ENCODE measurements at places on chromosomes 3 and 15.

GRCh38 chr3:152076148-152076547 is 192.6 kb upstream of the MBNL1 start:
- peak; percentile 28 for DNase-seq

DNA sequence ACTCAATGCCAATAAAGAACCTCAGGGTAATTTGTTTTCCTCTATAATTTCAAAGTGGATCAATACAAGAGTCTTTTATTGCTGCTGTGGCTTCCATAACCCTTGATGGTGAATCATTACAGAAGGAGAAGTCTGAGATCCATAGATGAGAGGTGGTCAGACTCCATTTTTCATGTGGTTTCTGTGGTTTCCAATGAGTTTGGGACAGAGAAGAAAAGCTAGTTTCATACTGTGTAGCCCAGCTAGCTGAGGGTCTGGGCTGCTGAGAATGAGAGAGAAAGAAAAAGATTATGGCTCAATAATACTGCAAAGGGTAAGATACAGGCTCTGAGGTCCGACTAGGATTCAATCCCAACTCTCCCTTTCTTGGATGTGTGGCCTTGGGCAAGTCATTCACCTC is 180.6 kb upstream of the LRRN1 start:
- no peak for DNase-seq

DNA sequence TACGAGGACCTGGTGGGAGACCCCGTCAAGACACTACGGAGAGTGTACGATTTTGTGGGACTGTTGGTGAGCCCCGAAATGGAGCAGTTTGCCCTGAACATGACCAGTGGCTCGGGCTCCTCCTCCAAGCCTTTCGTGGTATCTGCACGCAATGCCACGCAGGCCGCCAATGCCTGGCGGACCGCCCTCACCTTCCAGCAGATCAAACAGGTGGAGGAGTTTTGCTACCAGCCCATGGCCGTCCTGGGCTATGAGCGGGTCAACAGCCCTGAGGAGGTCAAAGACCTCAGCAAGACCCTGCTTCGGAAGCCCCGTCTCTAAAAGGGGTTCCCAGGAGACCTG is 2.5 kb downstream of the CHST2 start:
- no peak for DNase-seq

DNA sequence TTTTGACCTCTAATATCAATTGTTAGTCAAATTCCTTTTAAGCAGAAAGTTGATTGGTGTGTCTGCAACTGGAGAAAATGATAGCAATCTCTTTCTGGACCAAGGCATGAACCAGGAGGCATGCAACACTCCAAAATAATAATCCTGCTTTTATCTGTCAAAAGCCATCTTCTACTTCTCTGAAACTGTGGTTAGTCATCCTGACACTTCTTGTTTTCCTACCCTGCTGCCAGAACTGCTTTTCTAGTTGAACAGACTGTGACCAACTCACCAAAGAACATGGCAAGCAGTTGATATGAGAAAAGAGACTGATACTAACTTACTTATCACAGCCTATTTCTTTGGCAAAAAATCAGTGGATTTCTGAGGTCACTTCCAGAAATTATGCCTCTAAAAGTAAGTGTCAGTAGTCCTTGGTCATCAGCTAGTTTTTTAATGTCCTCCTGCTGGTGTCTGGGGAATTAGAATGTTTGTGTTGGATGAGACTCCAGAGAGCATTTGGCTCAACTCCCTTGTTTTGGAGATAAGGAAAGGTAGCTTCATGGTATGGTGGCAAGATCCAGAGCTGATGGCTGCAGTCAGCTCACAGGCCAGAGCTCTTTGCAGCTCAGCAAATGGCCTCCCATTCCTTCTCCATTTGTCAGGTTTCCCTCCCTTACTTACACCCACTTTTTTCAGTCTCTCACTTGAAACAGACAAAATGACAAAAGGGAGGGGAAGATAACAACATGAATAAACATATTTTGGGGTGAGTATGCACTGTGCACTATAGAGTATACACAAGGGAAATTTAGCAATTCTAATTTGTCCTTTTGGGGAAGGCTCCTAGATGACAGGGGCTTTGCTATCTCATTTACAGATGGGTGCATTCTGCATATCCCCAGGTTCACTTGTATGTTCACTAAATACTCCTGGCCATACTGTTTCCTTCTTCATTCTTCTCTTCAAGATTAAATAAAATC is 7.0 kb downstream of the CRYGS start:
- peak; percentile 35 for DNase-seq

DNA sequence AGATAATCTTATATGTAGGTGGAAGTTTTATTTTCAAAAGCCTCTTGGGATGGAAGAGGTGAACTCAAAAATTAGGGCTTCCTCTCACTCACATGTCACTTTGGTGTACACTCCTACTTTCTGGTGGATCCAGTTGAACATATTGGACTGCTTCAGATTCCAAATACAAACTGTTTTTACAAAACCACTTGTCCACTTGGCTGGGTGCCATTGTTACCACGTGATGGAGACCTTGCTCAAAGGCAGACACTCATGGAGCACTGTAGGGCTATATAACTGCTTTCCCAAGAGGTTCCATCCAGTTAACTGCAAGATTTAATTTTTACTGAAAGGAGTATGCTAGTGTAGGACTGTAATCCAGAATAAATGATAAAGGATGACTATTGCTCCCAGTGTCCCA is 307.0 kb downstream of the EPHA6 start:
- no peak for DNase-seq

- peak; percentile 60 for DNase-seq
Measured at GRCh38 chr3:129611812-129612533, 5.5 kb upstream of the PLXND1 start.

- no peak for DNase-seq
Measured at GRCh38 chr3:111911446-111911845, 52.4 kb downstream of the PHLDB2 start.

DNA sequence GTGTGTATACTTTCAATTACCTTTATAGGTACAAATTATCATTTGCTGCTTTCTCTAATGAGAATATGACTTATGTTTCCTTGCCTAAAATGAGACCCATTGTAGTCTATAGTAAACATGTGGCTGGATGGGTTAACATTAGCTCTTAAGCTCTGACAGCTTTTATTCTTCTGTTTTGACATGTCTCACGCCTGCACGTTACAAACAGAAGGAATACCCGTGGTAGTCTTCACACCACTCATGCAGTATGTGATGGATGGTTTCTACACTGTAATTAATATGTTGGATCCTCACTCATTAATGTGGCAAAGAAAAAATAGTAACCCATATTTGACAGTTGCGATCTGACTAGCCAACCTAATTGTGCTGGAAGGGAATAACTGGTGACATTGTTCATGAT is 133.4 kb upstream of the MITF start:
- no peak for DNase-seq

- DNase-seq: no peak
Measured at GRCh38 chr3:147812186-147812911, 403.2 kb downstream of the ZIC1 start.

DNA sequence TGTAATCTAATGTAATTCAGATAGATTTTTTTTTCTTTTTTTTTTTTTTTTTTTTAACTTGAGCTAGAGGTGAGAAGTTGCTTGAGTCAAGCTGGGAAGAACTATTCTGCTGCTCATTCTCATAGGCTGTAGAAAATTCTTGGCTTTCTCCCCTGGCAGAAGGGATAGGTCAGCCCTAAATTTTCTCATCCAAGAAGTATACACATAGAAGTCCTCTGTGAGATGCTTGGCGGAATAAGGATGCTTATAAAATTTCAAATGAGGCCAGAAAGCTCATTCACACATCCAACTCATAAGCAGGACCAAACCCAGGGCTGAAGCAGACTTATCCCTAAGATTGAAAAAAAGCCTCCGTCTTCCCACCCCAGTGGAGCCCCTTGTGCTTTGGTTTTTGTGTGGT is 572.5 kb downstream of the SQOR start:
- no peak for DNase-seq

DNA sequence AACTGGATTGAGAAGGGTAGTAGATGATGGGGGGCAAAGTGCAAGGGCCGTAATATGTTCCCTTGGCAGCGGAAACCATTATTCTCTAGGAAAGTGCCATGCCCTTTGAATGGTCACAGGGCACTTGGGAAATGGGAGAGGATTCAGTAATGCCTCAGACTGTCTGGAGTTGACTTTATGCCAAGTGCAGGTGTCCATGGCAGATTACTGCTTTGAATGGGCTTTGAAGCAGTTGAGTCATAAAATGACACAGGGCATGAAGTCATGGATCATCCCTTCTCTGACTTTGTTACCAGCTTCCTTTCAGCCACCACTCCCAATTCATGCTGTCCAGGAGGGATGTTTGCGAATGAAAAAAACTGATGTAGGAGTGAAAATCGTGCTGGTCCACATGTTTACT is 20.1 kb downstream of the AADACL2 start:
- no peak for DNase-seq

DNA sequence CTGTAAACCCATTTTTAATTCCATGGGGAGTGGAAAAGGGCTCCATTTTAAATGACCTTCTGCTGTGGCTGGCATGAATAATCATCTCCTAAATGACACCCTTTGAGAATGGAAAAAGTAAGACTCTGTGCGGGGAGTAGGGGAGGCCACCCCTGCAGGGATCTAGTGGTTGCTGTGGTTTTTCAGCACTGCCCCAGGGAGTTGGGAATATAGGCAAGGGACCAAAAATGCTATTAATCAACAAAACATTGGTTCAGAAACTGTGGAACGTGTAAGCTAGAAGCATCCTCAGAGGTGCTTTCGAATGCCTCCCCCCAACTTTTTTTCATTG is 30.1 kb upstream of the ADAMTS7 start:
- no peak for DNase-seq

GRCh38 chr15:100383302-100384107 is 41.7 kb upstream of the ADAMTS17 start:
- DNase-seq: no peak

- peak; percentile 82 for DNase-seq
Measured at GRCh38 chr3:17057321-17057720, 172.6 kb downstream of the PLCL2 start.

GRCh38 chr3:186653984-186654383 is 11.8 kb upstream of the HRG start:
- no peak for DNase-seq

GRCh38 chr15:38879909-38880471 is 315.4 kb upstream of the RASGRP1 start:
- DNase-seq: peak; percentile 35

GRCh38 chr3:126606001-126606400 is 47.3 kb upstream of the C3orf22 start:
- no peak for DNase-seq

GRCh38 chr3:144463911-144464310 is 492.3 kb downstream of the DIPK2A start:
- DNase-seq: no peak

GRCh38 chr3:16999871-17000270 is 115.1 kb downstream of the PLCL2 start:
- no peak for DNase-seq

DNA sequence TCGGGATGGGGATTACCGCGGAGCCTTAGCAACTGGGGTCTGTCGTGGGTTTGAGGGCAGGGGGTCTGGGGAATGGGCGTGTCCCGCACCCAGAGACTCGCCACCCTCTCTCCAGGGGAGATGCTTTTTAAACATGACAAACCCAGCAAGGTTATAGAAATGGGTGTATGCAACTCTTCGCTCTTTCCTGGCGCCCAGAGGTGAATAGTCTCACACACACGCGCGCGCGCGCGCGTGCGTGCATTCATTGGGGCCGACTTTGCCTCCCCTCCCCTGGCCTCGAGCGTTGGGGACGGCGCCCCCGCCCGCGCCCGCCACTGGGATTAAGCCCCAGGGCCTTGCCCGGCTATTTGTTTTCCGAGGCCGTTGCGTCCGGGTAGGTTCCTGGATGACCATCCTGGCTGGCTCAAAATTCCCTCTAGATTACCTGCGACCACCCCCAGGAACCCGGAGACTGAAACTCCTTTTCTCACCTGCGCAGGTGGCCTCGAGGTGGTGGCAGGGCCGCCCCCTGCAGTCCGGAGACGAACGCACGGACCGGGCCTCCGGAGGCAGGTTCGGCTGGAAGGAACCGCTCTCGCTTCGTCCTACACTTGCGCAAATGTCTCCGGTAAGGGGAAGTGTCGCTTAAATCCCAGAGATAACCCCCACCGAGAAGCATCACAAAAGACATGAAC is 777 bp downstream of the GPR160 start:
- no peak for DNase-seq

DNA sequence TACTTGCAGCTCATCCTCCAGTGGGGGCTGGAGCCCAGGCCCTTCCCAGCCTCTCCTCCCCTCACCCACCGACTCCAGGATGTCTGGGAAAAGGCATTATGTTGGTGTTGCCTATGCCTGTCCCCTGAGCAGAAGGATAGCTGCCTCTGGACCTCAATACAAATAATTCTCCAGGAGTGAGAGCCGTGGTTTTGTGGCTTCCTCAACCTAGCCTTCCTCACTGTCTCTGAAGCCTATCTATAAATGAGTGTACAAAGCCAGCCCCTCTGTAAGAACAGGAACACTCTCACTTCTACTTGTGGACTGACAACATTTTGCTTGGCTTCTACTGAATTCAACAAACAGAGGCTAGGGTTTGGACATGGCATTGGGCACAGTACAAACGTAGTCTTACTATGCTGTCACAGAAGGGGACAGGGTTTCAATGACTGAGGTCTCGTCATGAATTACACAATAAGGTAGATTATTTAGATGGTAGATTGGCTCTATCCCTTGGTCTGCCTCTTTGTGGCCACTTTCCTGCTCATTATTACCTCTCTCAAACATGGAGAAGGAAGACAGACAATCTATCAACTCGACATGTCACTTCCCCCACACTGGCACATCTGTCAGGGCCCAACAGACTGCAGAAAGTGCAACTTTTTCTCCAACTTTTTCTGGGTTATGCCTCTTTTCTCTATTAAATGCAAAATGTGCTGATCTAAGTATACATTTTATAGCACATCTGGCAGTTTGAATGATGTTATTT is 82.8 kb upstream of the MEX3B start:
- DNase-seq: no peak

DNA sequence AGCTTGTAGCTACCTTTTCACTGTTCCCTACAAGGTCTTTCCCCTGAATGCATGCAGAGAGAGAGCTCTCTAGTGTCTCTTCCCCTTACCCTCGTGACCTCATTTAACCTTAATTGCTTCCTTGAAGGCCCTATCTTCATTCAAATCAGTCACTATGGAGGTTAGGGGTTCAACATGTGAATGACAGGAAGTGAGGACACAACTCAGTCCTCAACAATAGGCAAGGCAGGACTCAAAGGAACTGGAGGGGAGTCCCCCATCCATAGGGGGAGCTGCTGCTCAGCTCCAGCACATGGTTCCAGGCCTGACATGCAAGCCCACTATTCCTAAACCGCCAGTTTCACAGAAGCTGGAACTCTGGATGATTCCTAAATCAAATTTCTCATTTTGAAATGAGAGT is 33.8 kb upstream of the GYG1 start:
- no peak for DNase-seq

DNA sequence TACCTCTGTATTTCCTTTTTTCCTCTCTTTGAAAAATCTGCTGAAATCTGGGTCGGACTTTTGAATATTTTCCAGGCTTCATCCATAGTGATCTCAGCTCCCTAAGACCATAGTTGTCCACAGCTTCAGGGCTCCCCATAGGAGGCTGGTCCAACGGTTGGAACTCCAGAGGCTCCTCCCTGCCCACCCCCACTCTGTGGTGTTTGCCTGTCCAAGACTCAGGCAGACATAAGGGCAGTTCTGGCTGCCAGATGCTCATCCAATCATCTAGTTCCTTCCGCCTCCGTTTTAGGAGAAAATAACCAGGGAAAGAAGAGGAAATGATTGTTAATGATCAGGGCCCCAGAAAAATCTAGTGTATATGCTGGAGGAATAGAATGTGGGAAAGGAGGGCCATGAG is 27.9 kb upstream of the PRTG start:
- DNase-seq: no peak

All from HFFc6 (cell line).